RCC 7860 (cell line): ENCODE measurements at places on chromosomes 5 and 9.
A peak's percentile ranks its signal among the peaks of the same experiment; 100 is the strongest.

- DNase-seq, result no peak
These were observed 10.5 kb upstream of the SMIM32 start for GRCh38 chr5:136203303-136203922.

DNA sequence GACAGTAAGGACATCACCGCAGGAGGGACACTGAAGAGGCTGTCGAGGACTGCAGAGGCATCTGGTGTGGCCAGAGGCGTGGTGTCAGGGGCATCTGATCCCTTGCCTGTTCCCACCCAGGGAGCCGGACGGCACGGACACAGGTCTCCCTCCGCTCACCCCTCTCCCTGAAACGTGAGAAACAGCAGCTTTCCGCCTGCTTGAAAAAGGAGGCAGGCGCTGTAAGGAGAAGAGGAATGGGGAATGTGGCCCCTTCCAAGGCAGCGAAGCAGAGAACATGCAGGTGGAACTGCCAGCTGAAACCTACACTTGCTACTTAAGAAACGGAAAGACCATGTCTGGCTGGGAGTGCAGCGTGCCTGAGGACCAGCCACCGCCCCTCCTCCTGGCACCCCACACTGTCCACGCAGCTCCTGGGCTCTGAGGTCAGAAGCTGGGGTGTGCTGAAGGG, 176.2 kb downstream of the GAPVD1 start:
- DNase-seq, result no peak

DNA sequence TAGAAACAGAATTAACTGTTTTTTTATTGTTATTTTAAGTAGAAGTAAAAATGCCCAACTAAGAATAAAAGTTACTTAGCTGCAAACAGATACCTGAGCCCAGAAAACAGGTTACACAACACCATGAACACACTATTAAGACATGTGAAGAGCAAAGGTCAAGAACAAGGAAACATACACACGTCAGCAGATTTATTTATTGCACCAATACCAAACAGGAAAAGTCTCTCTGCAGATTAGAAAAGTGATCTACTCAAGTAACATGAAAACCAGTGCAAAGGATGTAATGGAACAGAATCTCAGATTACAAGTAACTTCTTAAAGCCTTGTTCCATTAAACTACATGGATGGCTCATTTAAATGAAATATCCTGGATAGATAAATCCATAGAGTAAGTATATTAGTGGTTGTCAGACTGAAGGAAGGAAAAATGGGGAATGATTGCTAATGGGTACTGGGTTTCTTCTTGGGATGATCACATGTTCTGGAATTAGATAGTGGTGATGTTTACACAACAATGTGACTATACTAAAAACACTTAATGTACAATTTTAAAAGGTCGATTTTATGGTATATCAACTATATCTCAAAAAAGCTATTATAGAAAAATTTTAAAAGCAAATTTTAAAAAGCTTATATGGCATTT, 6.1 kb downstream of the SAR1B start:
- DNase-seq, result no peak

GRCh38 chr5:165015547-165015946, 1510.1 kb downstream of the MAT2B start:
- no peak for DNase-seq

DNA sequence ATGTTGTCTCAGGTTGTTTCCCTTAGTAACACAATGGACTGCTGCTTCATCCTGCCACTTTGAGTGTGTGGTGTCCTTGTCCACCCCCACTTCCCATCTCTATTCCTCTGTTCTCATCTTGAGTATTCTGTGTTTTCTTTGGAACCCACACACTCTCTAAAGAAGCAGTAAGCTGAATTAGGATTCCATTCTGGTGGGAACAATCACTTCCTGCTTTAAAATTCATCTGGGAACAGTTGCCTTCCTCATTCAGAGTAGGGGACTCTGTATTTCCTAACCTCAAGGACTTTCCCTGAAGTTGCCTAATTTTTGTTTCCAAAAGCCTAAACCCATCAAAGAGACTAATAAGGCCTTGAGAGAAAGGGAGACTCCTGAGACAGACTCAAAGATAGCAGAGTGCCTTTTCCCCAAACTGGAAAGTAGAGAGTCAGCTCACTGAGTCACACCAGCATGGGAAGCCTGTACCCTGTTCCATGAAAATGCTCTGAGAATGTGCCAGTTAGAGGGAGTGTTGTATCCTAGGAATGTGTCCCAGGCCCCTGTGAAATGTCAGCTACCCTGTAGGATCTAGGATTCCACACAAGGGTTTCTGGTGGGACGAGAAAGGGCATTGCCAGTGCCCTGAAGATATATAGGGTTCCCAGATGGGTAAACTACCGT, 63.6 kb downstream of the CCDC192 start:
- no peak for DNase-seq

DNA sequence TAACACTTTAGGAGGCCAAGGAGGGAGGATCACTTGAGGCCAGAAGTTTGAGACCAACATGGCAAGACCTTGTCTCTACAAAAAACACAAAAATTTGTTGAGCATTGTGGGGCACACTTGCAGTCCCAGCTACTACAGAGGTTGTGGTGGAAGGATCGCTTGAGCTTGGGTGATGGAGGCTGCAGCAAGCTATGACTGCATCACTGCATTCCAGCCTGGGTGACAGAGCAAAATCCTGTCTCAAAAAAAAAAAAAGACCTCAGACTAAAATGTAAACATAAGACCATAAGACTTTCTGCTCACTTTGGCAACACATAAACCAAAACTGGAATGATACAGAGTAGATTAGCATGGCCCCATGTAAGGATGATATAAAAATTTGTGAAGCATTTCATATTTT, 24.6 kb upstream of the NANS start:
- DNase-seq, result no peak

- no peak for DNase-seq
These were observed 76.2 kb upstream of the CHD1 start for GRCh38 chr5:99004960-99005359.

GRCh38 chr5:132895719-132896305, 22.3 kb downstream of the LEAP2 start:
- DNase-seq, result no peak

DNA sequence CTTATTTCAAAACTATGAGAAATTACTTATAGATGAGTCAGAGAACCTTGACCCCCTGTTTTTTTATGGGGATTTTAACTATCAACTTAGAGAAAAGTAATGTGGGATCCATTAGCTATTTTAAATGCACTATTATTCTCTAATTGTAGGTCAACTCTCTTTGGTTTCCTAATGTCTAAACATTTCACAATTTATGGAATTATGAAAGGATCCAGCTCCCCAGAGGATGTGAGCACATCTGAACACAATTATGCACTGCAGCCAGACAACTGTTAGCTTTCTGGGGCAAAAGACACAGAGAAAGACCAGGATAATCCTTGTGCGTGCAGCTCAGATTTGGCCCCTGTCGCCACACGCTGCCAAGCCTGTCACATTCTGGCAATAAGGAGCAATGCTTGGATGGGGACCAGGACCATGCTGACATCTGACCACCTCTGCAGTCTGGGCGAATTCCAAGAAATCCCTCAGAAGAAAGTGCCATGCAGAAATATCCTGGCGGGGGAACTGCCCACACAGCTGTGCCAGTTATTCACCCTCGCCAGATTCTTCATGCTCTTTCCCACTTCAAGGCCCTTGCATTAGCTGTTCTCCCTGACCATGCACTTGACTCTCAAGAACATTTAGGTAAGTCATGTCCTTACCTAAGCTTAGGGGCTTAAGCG, 22.2 kb upstream of the CMBL start:
- DNase-seq, result no peak

- no peak for DNase-seq
These were observed 13.9 kb downstream of the GRXCR2 start for GRCh38 chr5:145858959-145859358.

DNA sequence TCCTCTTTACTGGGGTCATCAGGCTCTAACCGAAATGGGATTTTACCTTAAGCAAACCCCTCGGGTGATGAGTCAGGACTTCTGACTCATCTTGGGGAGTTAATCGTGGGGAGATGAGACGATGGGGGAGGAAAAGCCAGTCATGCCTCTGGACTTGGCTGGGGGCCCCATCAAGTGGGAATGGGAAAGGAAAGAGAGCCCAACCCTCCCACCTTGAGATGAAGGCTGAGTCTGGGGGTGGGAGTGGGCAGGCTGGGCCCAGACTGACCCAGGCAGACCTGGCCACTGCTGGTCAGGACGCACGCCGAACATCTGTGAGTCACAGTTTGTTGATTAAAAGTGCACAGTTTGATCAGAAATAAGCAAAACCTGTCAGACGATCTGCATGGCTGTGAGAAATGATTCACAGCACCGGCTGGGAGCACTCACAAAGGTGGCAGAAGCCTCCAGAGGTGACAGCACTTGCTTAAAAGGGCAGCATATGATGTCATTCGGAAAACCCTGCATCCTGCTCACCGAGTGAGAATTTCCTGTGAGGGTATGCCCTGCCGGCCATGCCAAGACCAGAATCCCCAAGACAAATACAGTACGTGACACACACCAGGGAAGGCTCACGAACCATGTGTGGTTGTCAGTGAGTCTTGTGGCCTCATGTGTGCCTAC, 50.0 kb upstream of the SLC25A51 start:
- DNase-seq, result peak; percentile 98

DNA sequence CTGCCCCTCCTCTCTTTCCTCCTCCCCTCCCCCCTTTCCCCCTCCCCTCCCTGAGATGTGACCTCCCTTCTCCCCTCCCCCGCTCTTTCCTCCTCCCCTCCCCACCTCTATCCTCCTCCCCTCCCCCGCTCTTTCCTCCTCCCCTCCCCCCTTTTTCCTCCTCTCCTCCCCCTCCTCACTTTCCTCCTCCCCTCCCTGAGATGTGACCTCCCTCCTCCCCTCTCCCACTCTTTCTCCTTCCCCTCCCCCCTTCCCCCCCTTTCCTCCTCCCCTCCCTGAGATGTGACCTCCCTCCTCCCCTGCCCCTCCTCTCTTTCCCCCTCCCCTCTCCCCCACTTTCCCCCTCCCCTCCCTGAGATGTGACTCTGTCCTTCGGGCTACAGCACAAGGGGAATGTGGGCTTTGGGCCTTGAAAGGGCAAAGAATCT, 169.8 kb downstream of the COL23A1 start:
- no peak for DNase-seq

DNA sequence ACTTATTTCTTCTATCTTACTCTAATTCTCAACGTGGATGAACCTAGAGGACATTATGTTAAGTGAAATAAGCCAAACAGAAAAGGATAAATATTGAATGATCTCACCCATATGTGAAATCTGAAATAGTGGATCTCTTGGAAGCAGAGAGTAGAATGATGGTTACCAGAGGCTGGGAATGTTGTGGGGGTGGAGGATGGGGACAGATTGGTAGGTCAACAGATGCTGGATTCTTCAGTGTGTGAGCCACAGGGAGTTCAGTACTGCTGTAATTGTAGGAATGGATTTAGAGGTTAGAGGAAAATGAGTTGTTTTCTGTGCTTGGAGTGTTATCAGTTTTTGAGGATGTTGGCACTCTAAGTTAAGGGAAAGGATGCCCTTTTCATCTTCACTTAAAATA, 190.6 kb downstream of the FBXL7 start:
- DNase-seq, result no peak

- DNase-seq, result no peak
These were observed 156.6 kb downstream of the TLR4 start for GRCh38 chr9:117860849-117861248.

- DNase-seq, result peak; percentile 81
These were observed 55.9 kb downstream of the SECISBP2 start for GRCh38 chr9:89374176-89374575.

- no peak for DNase-seq
These were observed 152.4 kb upstream of the CCDC152 start for GRCh38 chr5:42604171-42604711.

GRCh38 chr5:108801776-108802175, 54.1 kb downstream of the FER start:
- DNase-seq, result peak; percentile 86

DNA sequence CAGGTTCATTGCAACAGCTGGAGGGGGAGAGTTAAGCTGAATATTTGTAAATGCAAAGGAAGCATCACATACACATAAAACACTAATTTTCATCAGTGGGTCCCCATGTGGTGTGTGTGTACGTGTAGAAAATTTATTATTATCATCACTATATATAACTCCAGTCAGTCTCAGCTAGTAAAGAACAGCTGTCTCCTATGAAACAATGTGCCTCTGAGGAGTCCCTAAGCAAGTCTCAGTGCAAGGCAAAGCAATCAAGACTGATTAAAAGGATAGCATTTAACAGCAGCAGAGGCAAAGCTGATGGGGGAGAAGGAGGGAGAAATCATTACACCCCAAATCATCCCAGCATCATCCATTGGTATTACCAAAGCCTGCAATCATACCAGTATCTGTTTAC, 104.2 kb upstream of the MARCHF11 start:
- DNase-seq, result no peak

DNA sequence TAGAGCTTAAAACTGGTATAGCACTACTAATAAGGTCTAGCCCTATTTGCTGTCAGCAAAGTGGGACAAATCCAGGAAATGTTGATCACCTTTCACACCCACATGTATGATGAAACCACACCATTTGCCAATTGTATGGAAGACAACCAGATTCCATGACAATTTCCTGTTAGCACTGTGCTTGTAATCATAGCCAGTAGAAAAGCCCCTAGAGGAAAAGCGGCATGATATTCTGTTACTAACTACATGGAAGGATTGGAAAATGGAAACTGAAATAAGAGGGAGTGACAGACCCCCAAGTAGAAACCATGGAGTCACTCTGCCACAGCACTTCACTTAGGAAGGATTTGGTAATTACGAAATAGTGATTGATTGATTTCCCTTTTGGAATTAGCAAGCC, 923 bp downstream of the SPATA6L start:
- no peak for DNase-seq

- no peak for DNase-seq
These were observed 155.0 kb downstream of the PBX3 start for GRCh38 chr9:125902214-125902613.

- peak; percentile 91 for DNase-seq
These were observed 88.4 kb upstream of the DNAH5 start for GRCh38 chr5:14032918-14033317.

GRCh38 chr5:10288592-10289219, 19.0 kb downstream of the CMBL start:
- no peak for DNase-seq

DNA sequence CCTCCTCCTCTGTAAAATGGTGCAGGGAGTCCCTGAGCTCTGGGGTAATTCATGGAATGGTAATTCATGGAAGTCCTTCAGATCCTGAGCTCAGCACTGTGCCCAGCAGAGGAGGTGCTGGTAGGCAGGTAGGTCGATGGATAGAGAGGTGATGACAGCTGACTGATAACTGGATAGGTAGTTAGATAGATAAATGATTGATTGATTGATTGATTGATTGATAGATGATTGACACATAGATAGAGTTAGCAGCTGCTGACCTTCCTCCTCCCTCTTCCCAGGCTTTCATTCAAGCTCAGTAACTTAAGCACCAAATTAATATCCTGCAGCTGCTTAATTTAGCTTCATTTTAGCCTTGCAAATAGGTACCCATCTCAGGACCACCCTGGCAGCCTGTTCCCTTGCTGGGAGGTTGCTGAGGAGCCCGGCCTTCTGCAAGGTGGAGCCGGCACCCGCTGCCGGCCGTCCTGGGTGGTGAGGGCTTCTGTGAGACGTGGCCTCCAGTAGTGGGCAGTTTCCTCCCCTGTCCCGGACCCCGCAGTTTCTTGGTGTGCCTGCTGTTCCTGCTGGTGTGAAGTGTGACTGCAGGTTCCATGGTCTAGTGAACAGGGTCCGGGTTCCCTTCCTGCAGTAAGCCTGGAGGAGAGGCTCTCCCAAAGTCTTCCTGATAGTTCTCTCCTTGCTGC, 13.4 kb downstream of the OLFM1 start:
- DNase-seq, result no peak

GRCh38 chr9:86443992-86444391, 89.8 kb upstream of the TUT7 start:
- no peak for DNase-seq
